ENCODE measurements at places on chromosomes 3 and 15. TPM values are rescaled to one million over a fixed set of nuclear protein-coding genes. Genes with fewer than 3 reads are reported as not detected.

The FXR1 gene
- 228 TPM for total RNA-seq

The RLBP1 gene
- not detected for total RNA-seq

The CLSTN2 gene
- total RNA-seq = 1.00 TPM

The STAC gene
- 7.7 TPM for total RNA-seq

The SIDT1 gene
- not detected for total RNA-seq

The GABRR3 gene
- total RNA-seq = not detected

The CCDC54 gene
- total RNA-seq = not detected

The LRRN1 gene
- total RNA-seq = not detected

The SERPINI1 gene
- 1.4 TPM for total RNA-seq

The RGMA gene
- 0.22 TPM for total RNA-seq

The DET1 gene
- total RNA-seq = 9.4 TPM

The ALDH1L1 gene
- 0.25 TPM for total RNA-seq

The NMB gene
- 4.0 TPM for total RNA-seq

The SPINT1 gene
- total RNA-seq = 0.66 TPM

The KLF15 gene
- 1.5 TPM for total RNA-seq

The GOLGA6A gene
- total RNA-seq = not detected

The VGLL3 gene
- 11.2 TPM for total RNA-seq

The EXOSC7 gene
- 62.6 TPM for total RNA-seq

The GOLGA8T gene
- not detected for total RNA-seq

The MLF1 gene
- 11.2 TPM for total RNA-seq

The MAPKAPK3 gene
- 15.6 TPM for total RNA-seq

The ARMC8 gene
- total RNA-seq = 57.9 TPM

The GOLGA6D gene
- total RNA-seq = not detected

The CDHR4 gene
- total RNA-seq = 0.12 TPM

The ALS2CL gene
- 1.4 TPM for total RNA-seq

The BTLA gene
- not detected for total RNA-seq

The FOXB1 gene
- total RNA-seq = not detected

The HHLA2 gene
- not detected for total RNA-seq

The SLC9C1 gene
- 0.12 TPM for total RNA-seq

The SHC4 gene
- total RNA-seq = 1.7 TPM

The CRABP1 gene
- not detected for total RNA-seq

The NEO1 gene
- 14.6 TPM for total RNA-seq

The PPIB gene
- 1,505 TPM for total RNA-seq

The MOBP gene
- total RNA-seq = under 0.01 TPM

The A4GNT gene
- total RNA-seq = not detected

The TRH gene
- total RNA-seq = not detected

The CLDN18 gene
- 0.12 TPM for total RNA-seq

The SV2B gene
- under 0.01 TPM for total RNA-seq

The NCEH1 gene
- 28.1 TPM for total RNA-seq

The HACL1 gene
- total RNA-seq = 21.7 TPM

The RSL24D1 gene
- total RNA-seq = 136 TPM

The LEKR1 gene
- total RNA-seq = 1.3 TPM

The RFTN1 gene
- 31.4 TPM for total RNA-seq

The USP50 gene
- total RNA-seq = 0.62 TPM

Measured in uterine smooth muscle cell (primary cell).